Chondrocyte (in vitro differentiated cells): ENCODE measurements at places on chromosomes 2 and 18. TPM values are rescaled to one million over a fixed set of nuclear protein-coding genes. Genes with fewer than 3 reads are reported as not detected.
A peak's percentile ranks its signal among the peaks of the same experiment; 100 is the strongest.

KCNE4 gene
- total RNA-seq, result 7.4 to 23.2 TPM (median 22.3 TPM) in 3 replicates

ST8SIA5 gene
- total RNA-seq, result 0.25 to 1.1 TPM (median 0.36 TPM) in 3 replicates

DNA sequence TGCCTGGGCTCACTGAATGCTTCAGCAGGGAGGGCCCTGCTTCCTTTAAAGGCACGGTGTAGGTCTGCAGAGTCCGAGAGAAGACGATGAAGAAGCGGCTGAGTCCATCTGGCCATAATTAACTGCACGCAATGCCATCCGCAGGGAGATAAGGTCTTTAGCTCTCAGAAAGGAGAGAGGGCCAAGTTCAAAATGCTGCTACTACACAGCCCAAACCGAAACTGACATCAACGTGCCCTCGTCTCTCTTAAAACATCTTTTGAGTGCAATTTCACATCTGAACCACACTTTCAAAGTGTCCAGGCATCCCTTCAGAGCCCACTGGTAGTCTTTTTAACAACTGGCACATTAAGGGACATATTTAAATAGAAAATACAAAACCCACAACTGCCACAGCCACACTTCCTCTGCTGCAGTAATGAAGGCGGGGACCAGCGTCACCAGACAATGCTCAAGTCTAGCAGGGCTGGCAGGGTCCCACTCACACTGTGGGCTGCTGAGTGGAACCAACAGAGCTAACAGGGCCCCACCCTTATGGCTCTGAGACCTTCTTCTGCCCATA lies 35.8 kb downstream of the ST3GAL5 start:
- no peaks in the 10 kb centered on the region for H3K27me3 ChIP-seq
- H3K4me3 ChIP-seq, result no peak overlapping the region

GRCh38 chr2:53562407-53562806 lies 205.2 kb upstream of the CHAC2 start:
- no peaks in the 10 kb centered on the region for H3K4me1 ChIP-seq
- H3K36me3 ChIP-seq, result no peaks in the 10 kb centered on the region
- no peak overlapping the region for H3K27ac ChIP-seq
- no peak overlapping the region for H3K4me3 ChIP-seq
- no peak for DNase-seq
- peaks cover 24% of the 10 kb centered on the region for H3K27me3 ChIP-seq

DNAH7 gene
- total RNA-seq, result 0.03 to 0.70 TPM (median 0.20 TPM) in 3 replicates

DNA sequence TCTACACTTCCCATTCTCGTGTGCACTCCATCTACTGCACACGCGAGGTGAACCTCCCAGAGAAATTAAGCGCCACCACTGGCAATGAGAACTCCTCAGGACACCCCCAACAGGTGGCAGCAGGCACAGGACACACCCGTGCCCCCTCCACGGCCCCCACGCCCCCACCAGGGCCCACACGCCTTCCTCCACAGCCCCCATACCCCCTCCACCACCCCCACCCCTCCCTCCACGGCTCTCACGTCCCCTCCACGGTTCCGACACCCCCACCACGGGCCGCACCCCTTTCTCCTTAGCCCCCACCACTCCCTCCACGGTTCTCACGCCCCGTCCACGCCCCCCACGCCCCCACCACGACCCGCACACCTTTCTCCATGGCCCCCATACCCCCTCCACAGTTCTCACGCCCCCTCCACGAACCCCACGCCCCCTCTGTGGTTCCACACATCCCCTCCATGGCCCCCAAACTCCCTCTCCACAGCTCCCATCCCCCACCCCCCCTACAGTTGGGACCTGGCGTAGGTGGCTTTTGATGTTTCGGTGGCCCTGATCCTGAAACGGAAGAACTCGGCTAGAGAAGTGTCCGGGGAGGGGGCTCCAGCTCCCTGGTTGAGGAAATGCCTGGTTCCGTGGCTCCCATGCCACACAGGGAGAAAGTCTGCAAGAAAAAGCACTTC lies 110.8 kb downstream of the ZNF516 start:
- no peak overlapping the region for H3K27ac ChIP-seq
- H3K4me1 ChIP-seq, result peaks cover 3% of the 10 kb centered on the region
- no peak overlapping the region for H3K4me3 ChIP-seq
- peaks cover 5% of the 10 kb centered on the region for H3K36me3 ChIP-seq
- DNase-seq, result no peak

WDR7 gene
- total RNA-seq, result 14.3 to 27.8 TPM (median 14.9 TPM) in 3 replicates

GRCh38 chr2:170161516-170162270 lies 16.3 kb upstream of the MYO3B start:
- H3K4me1 ChIP-seq, result no peaks in the 10 kb centered on the region
- H3K4me3 ChIP-seq, result no peak overlapping the region

GRCh38 chr2:151165105-151165684 lies 96.5 kb downstream of the RBM43 start:
- no peak overlapping the region for H3K27ac ChIP-seq
- no peak for DNase-seq
- peaks cover 3% of the 10 kb centered on the region for H3K4me1 ChIP-seq
- H3K27me3 ChIP-seq, result no peaks in the 10 kb centered on the region
- no peaks in the 10 kb centered on the region for H3K36me3 ChIP-seq
- H3K4me3 ChIP-seq, result no peak overlapping the region

DNA sequence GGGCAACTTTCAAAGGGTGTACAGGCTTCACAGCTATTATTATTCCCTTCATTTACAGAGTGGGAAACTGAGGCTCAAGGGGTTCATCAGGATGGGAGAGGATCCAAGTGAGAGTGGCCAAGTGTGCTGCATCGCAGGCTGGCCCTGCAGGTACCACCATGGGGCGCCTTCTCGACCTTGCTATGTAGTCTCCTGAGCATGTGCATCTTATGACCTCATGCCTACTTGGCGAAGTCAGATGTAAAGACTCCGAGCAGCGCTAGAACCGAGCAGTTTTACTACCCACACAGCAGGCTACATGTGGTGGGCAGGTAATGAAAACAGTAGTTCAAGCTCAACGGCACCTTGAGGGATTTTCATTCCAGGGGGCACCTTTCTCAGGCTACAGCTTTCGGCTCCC lies 42.0 kb downstream of the TFCP2L1 start:
- H3K36me3 ChIP-seq, result no peaks in the 10 kb centered on the region
- no peak overlapping the region for H3K27ac ChIP-seq
- H3K4me3 ChIP-seq, result no peak overlapping the region
- DNase-seq, result no peak
- H3K27me3 ChIP-seq, result peaks cover 41% of the 10 kb centered on the region

DNA sequence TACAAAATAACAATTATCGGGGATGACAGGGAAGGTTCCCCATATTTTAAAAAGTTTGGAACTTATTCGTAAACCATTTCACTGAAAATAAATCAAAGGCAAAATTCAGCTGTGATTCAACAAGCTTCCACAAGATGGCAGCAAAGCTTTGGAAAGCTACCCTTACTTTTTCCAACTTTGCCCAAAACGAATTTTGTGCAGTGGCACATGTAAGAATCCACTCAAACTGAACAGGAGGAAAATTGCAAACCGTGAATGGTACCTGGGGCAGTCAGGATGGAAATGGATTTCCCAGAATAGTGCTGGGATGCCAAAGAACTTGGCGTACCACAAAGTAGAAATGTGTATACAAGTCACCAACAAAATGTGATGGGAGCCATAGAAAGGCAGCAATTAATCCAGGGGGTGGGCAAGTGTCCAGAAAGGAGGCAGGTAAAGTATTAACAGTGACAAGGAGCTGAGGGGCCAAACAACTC lies 10.7 kb downstream of the RPL31 start:
- peak overlapping the region; percentile 34 for H3K27ac ChIP-seq
- no peaks in the 10 kb centered on the region for H3K27me3 ChIP-seq
- peaks cover 6% of the 10 kb centered on the region for H3K36me3 ChIP-seq

- no peak overlapping the region for H3K4me3 ChIP-seq
- peaks cover 29% of the 10 kb centered on the region for H3K4me1 ChIP-seq
- no peak overlapping the region for H3K27ac ChIP-seq
- H3K36me3 ChIP-seq, result no peaks in the 10 kb centered on the region
- H3K27me3 ChIP-seq, result no peaks in the 10 kb centered on the region
Observed at GRCh38 chr2:42043789-42044394, 3.9 kb upstream of the PKDCC start.

DNA sequence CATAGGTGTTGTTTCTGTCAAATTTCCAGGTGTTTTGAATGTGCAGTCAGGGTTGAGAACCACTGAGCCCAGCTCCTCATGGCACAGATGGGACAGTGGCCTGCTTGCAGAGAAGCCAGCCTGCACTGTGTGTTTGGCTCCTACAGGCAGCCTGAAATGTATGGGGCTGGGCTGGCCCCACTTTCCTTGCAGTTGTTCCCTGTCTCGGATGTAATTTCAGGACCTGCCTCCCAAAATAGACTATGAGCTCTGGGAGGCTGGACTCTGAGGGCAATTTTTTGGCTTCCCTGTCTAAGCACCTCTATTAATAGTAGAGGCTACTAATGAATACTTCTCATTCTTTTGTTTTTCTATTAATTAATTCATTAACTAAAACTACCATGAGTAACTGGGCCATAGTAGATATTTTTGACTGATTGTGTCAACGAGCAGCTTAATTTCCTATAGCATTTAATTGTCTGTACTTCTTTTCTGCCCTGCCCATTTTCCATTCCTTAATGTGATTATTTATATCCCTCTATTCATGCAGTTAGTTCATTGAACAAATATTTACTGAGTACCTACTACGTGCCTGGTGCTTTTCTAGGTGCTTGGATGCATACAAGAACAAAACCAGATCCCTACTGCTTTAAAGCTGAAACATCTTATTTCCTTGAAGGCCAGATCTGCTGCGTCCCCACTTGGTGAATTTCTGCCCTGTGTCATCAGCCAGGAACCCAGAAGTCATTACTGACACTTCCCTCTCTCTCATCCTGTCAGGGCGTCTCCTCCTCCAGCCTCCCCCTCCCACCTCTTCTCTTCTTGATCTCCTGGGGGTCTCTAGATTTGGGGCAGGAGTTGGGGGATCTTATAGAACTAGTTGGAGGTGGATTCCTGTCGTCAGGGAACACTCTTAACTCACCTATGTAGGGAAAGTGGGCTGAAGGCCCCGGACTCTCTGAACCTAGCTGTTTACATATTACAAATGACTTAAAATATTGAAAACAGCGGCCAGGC lies 16.3 kb downstream of the DYSF start:
- no peak overlapping the region for H3K4me3 ChIP-seq
- H3K4me1 ChIP-seq, result peaks cover 73% of the 10 kb centered on the region
- peak overlapping the region; percentile 97 for H3K27ac ChIP-seq
- peak; percentile 25 for DNase-seq
- no peaks in the 10 kb centered on the region for H3K27me3 ChIP-seq

- no peak overlapping the region for H3K4me3 ChIP-seq
- H3K27me3 ChIP-seq, result no peaks in the 10 kb centered on the region
- no peak for DNase-seq
- H3K36me3 ChIP-seq, result peaks cover 2% of the 10 kb centered on the region
- H3K27ac ChIP-seq, result peak overlapping the region; percentile 81
Observed at GRCh38 chr2:237673130-237674001, 46.0 kb downstream of the LRRFIP1 start.

GRCh38 chr18:52216109-52216508 lies 123.9 kb upstream of the DCC start:
- no peaks in the 10 kb centered on the region for H3K36me3 ChIP-seq
- no peak overlapping the region for H3K4me3 ChIP-seq
- peaks cover 6% of the 10 kb centered on the region for H3K27me3 ChIP-seq
- no peak for DNase-seq
- peaks cover 7% of the 10 kb centered on the region for H3K4me1 ChIP-seq

CRIM1 gene
- total RNA-seq, result 99.5 to 194 TPM (median 184 TPM) in 3 replicates

- H3K4me1 ChIP-seq, result peaks cover 12% of the 10 kb centered on the region
- DNase-seq, result peak; percentile 57
Observed at GRCh38 chr2:96108151-96108540, 8.2 kb downstream of the ADRA2B start.

WNT6 gene
- not detected in 3 replicates for total RNA-seq

TEX44 gene
- total RNA-seq, result not detected in 3 replicates

CPLX4 gene
- not detected in 3 replicates for total RNA-seq

GRCh38 chr2:72137498-72138010 lies 10.1 kb downstream of the CYP26B1 start:
- peak; percentile 77 for DNase-seq
- H3K27me3 ChIP-seq, result no peaks in the 10 kb centered on the region
- no peaks in the 10 kb centered on the region for H3K36me3 ChIP-seq
- H3K4me1 ChIP-seq, result peaks cover 14% of the 10 kb centered on the region
- H3K27ac ChIP-seq, result no peak overlapping the region
- H3K4me3 ChIP-seq, result no peak overlapping the region

GRCh38 chr2:217753460-217754200 lies 249.2 kb downstream of the TNS1 start:
- peaks cover 7% of the 10 kb centered on the region for H3K36me3 ChIP-seq
- DNase-seq, result no peak
- no peaks in the 10 kb centered on the region for H3K27me3 ChIP-seq
- H3K4me1 ChIP-seq, result peaks cover 44% of the 10 kb centered on the region
- H3K4me3 ChIP-seq, result no peak overlapping the region

SERPINB11 gene
- total RNA-seq, result not detected in 3 replicates

DNA sequence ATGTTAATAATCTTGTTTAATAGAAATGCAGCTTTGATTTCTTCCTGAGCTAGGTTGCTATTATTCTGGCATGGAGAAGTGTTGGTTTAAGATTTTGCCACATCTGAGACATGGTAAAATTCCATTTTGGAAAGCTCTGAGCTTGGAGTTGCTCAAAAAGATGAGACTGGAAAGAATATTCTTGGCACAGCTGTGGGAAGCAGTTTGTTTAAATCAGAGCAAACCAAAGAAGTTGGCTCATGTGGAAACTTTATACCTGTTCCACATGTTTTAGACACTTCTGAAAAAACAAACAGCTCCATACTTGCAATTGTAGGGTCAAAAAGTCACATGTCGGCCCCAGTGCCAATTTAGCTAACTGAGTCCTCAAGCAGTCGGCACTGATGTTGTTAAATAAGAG lies 116.6 kb downstream of the SLC4A3 start:
- no peak overlapping the region for H3K4me3 ChIP-seq
- no peaks in the 10 kb centered on the region for H3K36me3 ChIP-seq
- no peak overlapping the region for H3K27ac ChIP-seq
- no peak for DNase-seq
- peaks cover 2% of the 10 kb centered on the region for H3K4me1 ChIP-seq

- H3K27me3 ChIP-seq, result no peaks in the 10 kb centered on the region
- H3K27ac ChIP-seq, result no peak overlapping the region
- H3K36me3 ChIP-seq, result no peaks in the 10 kb centered on the region
- H3K4me1 ChIP-seq, result no peaks in the 10 kb centered on the region
- no peak for DNase-seq
- no peak overlapping the region for H3K4me3 ChIP-seq
Observed at GRCh38 chr2:80231421-80231820, 73.1 kb downstream of the LRRTM1 start.

MAP4K3 gene
- total RNA-seq, result 30.9 to 42.9 TPM (median 35.3 TPM) in 3 replicates

DNA sequence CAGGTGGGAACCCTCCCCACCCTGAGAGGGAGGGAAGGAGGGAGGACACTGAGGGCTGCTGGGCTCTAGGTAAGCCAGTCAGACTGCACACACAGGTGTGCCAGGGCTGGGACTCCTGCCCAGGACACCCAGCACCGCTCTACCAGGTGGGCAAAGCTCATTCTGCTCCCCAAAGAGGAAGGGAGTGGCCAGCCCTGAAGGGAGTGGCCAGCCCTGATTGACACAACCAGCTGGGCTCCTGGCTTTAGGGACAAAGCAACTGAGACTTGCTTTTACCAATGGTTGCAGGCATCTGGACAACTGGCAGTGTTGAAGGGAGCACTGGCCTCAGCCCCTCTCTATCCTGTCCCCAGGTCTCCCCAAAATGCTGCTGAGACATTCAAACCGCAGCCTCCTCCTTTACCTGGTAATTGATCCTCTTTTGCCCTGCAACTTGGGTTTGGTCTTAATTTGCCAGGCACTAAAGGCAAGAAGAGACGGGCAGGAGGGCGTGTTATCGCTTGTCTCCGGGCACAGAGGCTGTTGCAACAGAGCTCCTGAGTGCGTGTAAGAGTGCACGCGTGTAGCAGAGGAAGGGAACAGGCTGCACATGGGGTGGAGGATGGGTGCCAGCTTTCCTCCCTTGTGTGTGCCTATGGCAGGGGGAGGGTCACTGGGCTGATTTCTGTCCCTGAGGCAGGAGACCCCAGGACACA lies 14.5 kb upstream of the FOSL2 start:
- H3K4me1 ChIP-seq, result peaks cover 3% of the 10 kb centered on the region
- H3K27me3 ChIP-seq, result peaks cover under 1% of the 10 kb centered on the region
- DNase-seq, result peak; percentile 65
- H3K4me3 ChIP-seq, result no peak overlapping the region
